ENCODE measurements at places on chromosomes 16 and 17.
A peak's percentile ranks its signal among the peaks of the same experiment; 100 is the strongest.

- DNase-seq = no peak
Measured at GRCh38 chr16:11649276-11649675, 19.0 kb upstream of the SNN start.

GRCh38 chr17:73715769-73716168, 71.5 kb upstream of the SDK2 start:
- DNase-seq = no peak

DNA sequence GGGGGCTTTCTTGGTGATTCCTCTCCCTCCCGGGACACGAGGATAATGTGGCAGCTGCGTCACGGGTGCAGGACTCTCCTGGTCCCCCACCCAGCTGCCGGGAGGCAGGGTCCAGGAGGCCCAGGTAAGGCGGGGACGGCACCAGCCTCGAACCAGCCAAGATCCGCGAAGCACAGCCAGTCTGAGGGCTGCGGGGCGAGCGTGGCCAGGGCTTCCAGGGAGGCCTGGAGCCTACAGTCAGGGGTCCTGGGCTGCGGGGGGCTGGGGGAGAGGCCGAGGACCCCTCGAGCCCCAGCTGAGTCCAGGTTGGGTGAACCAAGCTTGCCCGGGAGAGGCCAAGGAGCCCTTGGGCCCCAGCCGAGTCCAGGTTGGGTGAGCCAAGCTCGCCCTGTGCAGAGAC, 10.0 kb downstream of the TPSD1 start:
- no peak for DNase-seq

DNA sequence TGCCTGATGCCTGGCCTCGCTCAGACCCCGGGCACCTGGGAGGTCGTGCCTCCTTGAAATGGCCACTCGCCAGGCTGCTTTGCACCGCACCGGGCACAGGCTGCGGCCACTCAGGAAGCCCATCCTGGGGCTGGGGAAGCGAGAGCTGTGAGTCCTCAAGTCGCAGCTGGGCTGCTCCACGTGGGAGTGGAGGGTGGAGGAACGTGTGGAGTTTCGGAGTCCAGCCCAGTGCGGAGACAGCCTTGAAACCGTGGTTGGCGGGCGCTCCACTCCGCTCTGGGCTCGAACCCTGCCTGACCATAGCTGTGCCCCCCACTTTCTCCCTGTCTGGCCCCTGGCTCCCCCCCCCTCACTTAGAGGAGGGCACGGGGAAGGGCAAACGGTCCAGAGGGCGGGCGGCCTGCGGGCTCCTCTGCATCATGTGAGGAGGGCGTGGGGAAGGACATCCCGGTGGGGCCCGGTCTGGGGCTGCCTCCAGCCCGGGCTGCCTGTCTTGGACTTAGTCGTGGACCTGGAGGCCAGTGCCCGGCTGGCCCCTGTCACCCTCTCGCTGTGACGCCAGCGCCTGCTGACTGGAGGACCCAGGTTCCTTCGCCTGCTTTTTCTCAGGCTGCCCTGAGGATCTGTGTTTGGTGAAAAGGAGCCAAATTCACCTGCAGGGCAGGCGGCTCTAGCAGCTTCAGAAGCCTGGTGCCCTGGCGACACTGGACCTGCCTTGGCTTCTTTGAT, 2.5 kb downstream of the UBE2I start:
- no peak for DNase-seq

- DNase-seq = no peak
Measured at GRCh38 chr16:78640886-78641285, 541.4 kb downstream of the WWOX start.

DNA sequence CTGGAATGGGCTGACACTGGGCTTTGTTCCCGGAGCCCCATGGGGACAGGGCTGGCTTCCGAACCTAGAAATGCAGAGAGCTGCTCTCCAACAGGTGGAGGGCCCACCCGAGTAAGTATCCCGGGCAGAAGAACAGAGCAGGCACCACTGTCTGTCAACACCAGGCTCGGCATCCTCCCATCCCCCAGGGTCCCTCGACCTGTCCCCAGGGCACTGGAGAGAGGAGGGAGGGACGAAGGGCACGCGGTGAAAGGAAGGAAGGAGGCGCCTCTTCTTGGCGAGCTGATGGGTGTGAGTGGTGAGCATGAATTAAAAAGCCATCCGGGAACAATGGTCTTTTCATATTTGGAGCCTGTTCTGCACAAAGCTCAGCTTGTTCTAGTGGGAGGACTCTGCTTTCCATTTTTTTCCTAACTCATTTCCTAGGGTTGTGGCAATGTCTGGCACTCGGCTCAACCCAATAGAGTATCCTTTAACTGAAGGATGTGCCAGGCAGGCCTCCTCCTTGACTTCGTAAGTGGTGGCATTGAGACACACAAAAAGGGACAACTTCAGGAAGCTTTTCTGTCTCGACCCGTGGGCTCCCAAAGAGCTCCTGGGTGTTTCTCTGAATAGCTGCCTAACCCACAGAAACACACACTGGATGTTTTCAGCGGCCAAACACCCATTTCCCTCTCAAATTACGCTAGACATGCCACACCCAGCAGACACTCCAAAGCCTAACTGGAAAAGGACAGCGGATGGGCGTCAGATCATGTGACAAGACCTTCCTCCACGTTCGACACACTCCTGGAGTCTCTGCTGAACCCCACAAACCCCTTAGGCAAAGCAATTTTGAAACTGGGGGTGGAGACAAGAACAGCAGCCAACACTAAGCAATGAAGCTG, 47.7 kb downstream of the ZFHX3 start:
- no peak for DNase-seq

GRCh38 chr17:71033336-71033735, 864.0 kb downstream of the KCNJ2 start:
- no peak for DNase-seq

DNA sequence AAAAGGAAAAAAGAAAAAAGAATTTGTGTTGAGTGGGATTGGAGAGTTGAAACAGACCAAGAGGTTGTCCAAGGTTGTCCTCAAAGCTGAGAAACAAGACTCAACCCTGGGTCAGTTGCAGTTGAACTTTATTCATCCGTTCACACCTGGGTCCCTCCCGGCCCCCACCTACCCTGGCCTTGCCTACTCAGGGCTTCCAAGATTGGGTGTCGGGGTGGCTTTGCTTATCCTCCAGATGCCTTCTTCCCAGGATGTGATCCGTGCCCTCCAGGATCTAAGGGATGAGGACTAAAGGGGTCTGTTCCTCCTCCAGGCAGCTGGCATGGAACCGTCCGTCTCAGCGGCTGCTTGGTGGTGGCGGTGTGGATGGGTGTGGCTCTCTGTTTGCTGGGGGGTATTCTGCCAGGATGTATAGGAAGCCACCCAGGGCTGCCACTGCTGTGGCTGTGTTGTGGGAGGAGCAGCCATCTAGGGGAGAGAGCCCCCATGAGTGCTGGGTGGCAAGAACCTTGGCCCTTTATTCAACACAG, 10.3 kb upstream of the NAGPA start:
- DNase-seq = no peak

DNA sequence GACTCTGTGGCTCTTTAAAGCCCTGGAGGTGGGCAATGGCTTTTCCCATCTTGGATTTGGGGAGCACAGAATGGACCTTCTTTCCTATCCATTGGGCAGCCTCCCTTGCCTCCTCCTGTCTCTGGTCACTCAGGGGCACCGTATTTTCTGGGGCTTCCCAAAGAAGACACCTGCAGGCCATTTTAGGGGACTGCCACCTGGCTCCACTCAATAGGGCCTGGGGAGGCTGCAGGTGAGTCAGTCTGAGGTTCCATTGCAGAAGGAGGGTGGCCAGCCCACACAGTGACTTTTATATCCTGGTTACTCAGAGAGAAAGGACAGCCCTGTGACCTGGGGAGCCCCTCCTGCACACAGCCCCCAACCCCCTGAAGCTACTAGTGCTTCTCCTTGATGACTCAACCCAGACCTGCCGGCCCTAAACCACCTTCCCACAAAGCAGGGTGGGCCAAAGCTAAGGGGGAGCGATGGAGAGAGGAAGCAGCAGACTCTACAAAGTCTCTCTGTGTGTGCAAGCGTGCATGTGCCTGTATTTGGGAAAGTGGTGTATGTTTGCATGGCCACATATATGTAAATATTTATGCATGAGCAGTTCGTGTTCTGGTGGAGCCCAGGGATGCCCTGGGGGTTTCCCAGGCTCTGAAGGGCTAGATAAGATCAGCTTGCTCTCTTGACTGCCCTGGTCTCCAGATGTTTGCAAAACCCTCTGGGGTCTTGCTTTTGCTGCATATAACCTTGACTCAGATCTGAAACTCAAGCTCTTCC, 5.0 kb downstream of the CX3CL1 start:
- DNase-seq = peak; percentile 16

DNA sequence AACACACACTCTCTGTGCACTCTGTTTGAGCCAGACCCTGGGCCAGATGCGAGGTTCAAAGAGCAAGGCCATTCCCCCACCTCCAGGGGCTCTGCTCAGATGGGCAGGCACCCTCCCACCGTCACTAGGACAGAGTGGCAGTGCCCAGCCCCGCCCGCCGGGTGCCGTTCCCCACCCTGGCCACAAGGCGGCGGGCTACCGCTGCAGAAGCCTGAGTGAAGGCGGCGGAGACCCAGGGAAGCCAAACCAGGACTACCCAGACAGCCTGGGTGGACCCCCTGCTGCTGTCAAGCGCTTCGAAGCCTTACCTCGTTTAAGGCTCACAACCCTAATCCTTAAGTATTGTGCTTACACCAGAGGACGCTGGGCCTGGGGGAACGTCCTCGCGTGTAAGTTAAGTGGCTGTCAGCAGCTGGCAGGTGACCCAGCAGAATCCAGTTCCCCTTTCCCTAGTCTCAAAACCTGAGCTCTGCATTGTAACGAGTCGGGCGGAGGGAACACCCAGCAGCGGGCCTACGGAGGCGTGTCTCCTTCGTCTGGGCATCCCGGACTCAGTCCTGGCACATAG, 4.5 kb downstream of the ARHGAP27 start:
- DNase-seq = peak; percentile 79

DNA sequence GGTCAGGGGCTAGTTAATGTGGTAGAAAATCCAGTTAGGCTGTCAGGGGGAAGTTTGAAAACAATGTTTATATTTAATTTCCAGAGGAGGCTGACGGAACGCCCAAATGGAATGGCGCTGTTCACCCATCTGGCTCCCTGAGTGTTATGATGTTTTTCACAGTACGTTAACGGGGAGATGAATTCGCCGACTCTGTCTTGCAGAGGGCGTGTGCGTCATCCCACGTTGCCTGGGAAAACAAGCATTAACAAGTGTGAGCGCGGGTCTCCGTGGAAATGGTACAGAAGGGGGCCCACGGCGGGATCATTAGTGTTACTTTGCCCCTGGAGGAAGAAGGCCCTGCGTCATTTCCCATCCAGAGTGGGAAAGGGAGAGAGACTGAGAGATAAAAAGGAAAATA, 29.6 kb downstream of the RGS9 start:
- no peak for DNase-seq

- DNase-seq = no peak
Measured at GRCh38 chr17:66830451-66830850, 4.5 kb upstream of the CACNG5 start.

DNA sequence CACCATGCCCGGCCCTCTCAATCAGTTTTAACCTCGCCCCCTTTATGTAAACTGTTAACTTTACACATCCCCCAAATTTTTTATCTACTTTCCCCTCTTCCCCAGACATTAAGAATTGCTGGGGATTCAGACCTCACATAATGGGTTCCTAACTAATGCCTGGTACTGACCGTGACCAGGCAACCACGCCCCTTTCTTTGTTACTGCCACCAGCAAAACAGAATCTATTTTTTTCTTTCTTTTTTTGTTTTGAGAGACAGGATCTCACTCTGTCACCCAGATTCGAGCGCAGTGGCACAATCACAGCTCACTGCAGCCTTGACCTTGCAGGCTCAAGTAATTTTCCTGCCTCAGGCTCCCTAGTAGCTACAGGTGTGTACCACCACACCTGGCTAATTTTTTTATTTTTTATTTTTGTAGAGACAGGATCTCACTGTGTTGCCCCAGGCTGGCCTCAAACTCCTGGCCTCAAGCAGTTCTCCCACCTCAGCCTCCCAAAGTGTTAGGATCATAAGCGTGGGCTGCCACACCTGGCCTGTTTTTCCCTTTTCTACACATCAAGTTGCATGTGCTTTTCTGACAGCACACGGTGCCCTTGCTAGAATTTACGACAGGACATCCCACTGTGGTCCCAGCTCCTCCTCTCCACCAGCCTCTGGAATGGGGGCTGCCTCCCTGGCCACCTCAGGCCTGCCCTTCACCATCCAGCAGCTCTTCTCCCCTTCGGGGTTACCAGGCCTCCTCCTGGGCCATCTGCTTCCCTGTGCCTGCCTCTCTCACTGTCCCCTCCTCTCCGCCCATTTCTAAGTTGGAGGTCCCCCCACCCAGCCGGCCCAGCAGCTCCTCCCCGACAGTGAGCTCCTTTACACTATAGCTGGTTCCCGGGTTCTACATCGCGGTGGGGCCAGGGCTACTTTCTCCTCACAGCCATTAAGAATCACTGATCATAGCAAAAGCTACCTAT, 10.8 kb downstream of the CPNE2 start:
- DNase-seq = no peak

DNA sequence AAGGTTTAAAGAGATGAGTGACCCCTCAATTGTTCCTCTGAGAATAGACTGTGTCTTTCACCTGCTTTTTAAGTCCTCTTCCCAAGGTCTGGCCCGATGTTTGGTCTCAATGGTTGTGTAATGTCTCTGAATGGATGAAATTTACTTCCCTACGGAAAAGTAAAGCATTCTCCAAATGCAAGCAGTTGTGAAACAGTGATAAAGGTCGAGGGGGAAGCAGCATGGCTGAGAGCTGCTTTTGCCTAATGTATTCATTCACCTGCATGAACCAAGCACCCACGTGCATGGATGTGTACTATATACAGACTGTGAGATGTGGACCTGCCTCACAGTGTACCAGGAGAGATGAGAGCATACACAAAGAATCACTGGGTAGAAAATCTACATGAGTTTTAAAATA, 11.4 kb downstream of the MRPS23 start:
- DNase-seq = no peak

GRCh38 chr16:80997139-80997798, 9.4 kb downstream of the CMC2 start:
- no peak for DNase-seq
